ENCODE measurements at places on chromosomes 7 and 10.

- no peak for DNase-seq
These were observed 501.2 kb upstream of the COBL start for GRCh38 chr7:51817694-51818225.

- peak; percentile 44 for DNase-seq
These were observed 384 bp upstream of the TMEM229A start for GRCh38 chr7:124033095-124033806.

DNA sequence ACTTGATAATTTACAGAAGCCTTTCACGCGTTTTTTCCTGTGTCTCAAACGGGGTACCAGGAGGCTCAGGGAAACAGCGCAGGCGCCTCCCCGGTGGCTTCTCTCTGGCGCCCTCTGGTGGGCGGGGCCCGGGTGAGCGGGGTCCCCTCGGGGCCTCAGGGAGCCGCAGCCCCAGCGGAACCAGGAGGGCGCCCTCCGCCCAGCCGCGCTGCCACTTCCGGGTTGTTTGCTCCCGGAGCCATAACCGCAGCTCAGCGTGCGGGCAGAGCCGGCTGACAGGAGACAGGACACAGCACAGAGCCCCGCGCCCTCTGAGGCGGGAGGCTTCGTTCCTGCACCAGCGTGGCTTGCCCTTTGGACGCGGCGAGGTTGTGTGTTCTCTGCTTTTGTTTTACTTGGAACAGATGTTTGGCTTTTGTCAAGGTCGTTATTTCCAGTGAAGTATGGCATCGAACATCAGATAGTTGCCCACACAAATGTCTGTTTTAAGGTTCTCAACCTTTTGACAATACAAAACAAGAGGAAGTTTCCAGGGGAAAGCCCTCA lies 6.9 kb upstream of the CYP2E1 start:
- peak; percentile 84 for DNase-seq

DNA sequence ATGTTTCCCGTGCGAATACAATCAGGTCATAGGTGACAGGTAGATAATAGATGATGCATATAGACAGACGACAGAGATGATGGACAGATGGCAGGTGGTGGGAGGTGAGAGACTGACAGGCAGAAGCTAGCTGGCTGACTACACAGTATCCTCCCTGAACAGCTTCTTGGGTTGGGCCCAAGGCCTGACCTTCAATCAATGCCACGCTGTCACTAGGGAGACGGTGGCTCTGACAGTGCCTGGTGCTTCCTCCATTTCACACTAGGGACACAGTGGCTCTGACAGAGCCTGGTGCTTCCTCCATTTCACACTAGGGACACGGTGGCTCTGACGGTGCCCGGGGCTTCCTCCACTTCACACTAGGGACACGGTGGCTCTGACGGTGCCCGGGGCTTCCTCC lies 200.1 kb downstream of the DIP2C start:
- no peak for DNase-seq

- DNase-seq: peak; percentile 60
These were observed 4.8 kb downstream of the KLF6 start for GRCh38 chr10:3780021-3780770.

- DNase-seq: no peak
These were observed 426.1 kb upstream of the LRRN3 start for GRCh38 chr7:110664803-110665202.

GRCh38 chr10:116371737-116372136 lies 47.5 kb downstream of the CCDC172 start:
- DNase-seq: no peak

DNA sequence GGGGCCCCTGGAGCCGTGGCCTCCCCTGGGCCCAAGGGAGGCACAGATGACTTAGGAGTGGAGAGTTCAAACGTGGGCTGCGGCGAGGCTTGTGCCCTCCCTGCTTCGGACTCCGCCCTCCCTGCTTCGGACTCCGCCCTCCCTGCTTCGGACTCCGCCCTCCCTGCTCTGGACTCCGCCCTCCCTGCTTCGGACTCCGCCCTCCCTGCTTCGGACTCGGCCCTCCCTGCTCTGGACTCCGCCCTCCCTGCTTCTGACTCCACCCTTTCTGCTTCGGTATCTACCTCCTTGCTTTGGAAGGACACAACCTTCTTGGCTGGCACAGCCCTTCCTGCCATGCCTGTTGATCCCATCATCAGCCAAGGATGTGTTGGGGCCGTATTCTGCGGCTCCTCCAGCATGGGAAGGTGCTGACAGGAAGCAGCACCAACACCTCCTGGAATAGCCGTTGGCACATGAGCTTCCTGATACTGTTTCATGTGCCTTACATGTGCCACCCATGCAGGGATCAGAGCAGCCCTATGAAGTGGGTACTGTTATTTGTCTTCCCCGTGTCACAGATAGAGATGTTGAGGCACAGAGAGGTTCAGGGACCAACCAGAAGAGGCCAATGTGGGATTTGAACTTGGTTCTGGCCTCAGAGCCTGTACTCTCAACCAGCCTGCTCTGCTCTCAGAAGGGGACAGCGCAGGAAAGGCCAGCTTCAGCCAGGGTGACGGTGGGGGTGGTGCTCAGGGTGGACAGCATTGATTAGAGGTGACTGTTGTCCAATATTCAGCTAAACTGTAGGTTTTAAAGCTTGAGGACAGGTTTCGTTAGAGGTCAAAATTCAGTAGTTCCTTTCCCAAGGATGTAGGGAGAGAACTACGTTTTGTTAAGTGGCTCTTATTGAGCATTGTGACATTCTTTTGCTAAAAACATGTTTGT lies 114.5 kb downstream of the NKX6-2 start:
- DNase-seq: no peak

DNA sequence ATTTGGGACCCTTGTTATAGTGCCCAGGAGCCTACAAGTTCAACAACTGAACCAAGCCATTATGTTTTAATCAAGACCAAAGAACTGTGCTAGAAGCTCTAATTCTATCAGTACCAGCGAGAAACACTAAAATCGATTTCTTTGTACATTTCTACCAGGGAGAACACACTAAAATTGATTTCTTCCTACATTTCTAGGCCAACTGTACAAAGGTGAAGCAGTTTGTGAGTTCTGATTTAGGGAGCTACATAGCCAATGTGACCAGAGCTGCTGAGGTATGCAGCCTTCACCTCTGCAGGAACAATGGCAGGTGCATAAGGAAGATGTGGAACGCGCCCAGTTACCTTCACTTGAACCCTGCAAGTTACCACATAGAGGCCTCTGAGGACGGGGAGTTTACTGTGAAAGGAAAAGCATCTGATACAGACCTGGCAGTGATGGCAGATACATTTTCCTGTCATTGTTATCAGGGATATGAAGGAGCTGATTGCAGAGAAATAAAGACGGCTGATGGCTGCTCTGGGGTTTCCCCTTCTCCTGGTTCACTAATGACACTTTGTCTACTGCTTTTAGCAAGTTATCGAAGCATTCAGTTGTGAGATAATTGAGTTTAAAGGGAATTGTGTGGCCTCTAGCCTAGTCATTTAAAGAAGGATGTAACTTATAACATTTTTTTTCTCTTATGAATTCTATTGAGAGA lies 31.7 kb downstream of the HYAL4 start:
- no peak for DNase-seq

DNA sequence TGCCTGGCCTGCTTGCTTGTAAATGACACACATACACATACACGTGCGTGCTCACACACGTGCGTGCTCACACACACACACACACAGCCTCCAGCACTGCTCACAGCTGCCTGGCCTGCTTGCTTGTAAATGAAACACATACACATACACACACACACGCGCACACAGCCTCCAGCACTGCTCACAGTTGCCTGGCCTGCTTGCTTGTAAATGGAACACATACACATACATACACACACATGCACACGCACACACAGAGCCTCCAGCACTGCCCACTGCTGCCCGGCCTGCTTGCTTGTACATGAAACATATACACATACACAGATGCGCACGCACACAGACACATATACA lies 397.2 kb downstream of the PLXNA4 start:
- no peak for DNase-seq

DNA sequence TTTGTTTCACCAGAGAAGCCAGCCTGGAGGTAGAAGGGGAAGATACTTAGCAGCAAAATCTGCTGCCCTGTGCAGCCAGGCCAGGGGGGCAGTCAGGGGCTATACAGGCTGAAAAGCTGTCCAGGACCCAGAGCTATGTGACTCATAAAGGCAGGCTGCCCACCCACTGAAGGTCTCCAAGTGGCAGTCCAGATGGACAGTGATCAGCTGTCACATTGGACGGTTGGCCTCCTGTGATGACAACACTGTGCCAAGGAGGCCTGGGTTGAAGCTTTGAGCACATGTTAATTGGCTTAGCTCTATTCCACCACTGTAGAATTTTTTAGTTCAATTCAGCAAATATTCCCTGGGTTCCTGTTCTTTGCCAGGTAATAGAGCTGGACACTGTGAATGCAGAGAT lies 577.3 kb upstream of the GALNT17 start:
- no peak for DNase-seq

DNA sequence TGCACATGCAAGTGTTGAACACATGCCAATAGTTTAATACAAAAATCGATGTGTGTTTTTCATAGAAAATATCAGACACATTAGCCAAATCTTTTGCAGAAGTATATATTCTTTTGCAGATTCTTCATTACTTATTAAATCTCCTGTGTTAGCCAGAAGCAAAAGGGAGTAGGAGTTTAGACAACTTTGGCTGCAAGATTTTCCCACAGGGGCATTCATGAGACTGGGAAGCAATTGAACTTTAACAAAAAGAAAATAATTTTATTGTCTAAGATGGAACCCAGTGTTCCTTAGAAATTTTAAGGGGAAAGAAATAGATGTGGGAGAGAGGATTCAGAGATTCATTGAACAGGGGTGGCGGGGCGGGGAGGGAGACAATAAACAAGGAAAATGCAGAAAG lies 1336.0 kb downstream of the GATA3 start:
- DNase-seq: no peak

GRCh38 chr7:114183311-114184088 lies 231.1 kb upstream of the FOXP2 start:
- no peak for DNase-seq

DNA sequence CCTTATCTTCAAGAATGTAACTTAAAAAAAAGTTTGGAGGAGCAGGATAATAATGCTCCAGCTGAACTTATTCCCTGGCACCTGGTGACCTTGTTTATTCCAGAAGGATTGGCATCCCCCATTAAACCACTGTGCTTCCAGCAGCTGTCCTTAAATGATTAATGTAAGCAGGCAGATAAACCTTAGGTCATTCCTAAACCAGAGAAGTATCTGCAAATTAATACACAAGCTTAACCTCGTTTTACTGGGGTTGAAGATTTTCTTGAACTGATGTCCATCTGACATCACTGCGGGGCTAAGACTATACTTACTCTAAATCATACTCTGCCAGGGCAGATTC lies 116.1 kb upstream of the PALS2 start:
- DNase-seq: no peak

- DNase-seq: no peak
These were observed 13.5 kb downstream of the KCNH2 start for GRCh38 chr7:150964593-150965111.

DNA sequence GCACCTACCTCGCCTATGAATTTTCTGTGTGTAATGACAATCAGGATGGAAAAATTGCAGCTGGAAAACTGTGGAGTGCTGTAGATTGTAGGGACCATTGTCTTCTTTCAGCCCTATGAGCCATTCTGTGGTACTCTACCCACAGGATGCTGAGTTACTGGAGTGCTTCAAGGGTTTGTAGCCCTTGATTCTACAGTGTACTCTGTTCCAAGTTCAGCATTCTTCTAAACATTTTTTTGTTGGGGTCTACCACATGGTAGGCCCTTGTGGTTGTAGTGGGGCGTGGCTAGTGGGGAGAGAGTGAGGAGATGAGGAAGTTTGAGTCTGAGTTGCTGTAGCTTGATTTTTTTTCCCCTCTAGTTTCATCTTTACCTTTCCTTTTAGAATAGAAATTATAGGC lies 33.5 kb downstream of the REEP3 start:
- DNase-seq: peak; percentile 85

DNA sequence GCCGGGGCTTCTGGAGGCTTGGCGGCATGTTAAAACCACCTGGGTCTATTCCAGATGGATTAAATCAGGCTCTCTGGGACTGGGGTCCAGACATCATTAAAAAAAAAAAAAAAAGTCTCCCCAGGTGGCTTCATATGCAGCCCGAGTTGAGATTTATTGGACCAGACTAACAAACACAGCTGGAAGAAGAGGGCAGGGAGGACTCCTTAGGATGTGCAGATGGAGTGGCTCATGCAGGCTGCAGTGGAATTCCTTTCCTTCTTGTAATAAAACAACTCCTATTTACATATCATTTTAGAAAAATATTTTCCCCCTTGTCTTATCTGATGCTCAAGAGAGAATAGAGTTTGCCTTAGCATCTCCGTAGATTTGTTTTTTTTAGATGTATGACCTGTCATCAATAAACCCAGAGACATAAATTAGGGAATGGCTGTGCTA lies 238.1 kb downstream of the CAMK1D start:
- no peak for DNase-seq

- DNase-seq: no peak
These were observed 13.1 kb downstream of the INHBA start for GRCh38 chr7:41689815-41690214.

DNA sequence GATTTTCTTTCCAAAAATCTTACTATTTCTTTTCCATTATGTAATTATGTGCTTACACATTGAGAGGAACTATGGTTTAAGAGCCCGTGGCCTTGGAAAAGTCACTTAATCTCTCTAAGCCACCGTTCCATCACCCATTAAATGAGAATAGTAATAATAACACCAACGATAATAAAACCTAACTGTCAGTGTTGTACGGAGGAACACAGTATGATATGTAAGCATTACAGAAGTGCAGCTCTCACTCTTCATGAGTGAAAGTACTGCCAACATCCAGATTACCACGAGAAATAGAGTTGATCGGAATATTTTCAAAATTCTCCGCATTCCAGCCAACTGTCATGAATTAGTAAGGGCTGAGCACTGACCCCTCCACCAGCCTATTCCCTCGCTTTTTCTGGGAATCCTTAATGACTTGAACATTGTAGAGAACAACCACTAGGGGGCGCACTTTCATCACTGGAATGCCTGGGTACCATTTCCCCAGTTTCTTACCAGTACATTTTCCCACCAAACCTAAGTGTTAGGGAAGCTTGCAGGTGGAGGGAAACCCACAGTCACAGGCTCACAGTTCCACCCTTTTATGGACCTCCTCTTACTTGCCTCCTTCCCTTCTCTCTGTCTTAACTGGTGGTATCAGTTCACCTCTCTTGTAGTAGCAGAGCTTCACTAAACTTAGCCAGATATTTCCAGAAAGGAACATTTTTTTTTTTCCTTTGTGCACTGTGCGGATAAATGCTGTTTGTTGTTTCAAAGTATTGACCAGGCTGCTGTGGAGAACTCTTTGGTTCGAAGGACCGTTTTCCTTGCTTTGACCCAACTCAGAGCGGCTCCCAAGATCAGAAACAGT lies 27.8 kb downstream of the NKX2-3 start:
- DNase-seq: peak; percentile 49

- no peak for DNase-seq
These were observed 13.8 kb downstream of the SUFU start for GRCh38 chr10:102517553-102517952.
